ENCODE measurements at places on chromosomes 5 and 9. TPM values are rescaled to one million over a fixed set of nuclear protein-coding genes. Genes with fewer than 3 reads are reported as not detected.

C1QTNF3 gene
- total RNA-seq, result 0.60 TPM

FCHO2 gene
- 8.9 TPM for total RNA-seq

SGCD gene
- 24.2 TPM for total RNA-seq

CATSPER3 gene
- total RNA-seq, result not detected

PCDHB9 gene
- total RNA-seq, result 0.30 TPM

BNC2 gene
- 29.6 TPM for total RNA-seq

ENHO gene
- not detected for total RNA-seq

SYNPO gene
- 0.59 TPM for total RNA-seq

All from smooth muscle cell of the coronary artery (primary cell).